ENCODE measurements at places on chromosomes 3 and 15.

- DNase-seq = peak; percentile 87
Measured at GRCh38 chr3:127339928-127340861, 52.3 kb upstream of the PRR20G start.

- DNase-seq = no peak
Measured at GRCh38 chr15:97817276-97817890, 143.1 kb upstream of the ARRDC4 start.

GRCh38 chr15:44909423-44909822 is 47.1 kb upstream of the TERB2 start:
- DNase-seq = no peak

GRCh38 chr3:13263770-13264467 is 156.2 kb downstream of the NUP210 start:
- no peak for DNase-seq

DNA sequence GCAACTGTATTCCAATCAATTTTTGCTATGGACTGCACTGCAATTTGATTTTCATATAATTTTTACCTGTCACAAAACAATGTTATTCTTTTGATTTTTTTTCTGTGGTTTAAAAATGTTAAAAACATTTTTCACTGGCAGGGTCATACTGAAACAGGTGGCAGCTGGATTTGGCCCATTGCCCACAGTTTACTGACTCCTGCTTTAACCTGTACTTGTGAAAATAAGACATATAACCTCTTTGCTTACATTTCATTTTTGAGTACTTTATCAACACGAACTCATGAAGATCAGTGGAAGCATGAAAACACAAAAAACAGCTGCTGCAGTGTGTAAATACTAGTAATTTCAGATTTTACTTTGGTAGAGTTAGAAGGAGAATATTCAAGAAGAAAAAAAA is 313.1 kb downstream of the WDR72 start:
- no peak for DNase-seq

Data from tongue (tissue), 3 donors.